ENCODE measurements at places on chromosomes 6 and 20. TPM values are rescaled to one million over a fixed set of nuclear protein-coding genes. Genes with fewer than 3 reads are reported as not detected.

- DNase-seq: no peak
Measured at GRCh38 chr20:4685923-4686221, 35.8 kb upstream of the PRND start.

Gene SGK2
- 1.8 TPM for total RNA-seq

DNA sequence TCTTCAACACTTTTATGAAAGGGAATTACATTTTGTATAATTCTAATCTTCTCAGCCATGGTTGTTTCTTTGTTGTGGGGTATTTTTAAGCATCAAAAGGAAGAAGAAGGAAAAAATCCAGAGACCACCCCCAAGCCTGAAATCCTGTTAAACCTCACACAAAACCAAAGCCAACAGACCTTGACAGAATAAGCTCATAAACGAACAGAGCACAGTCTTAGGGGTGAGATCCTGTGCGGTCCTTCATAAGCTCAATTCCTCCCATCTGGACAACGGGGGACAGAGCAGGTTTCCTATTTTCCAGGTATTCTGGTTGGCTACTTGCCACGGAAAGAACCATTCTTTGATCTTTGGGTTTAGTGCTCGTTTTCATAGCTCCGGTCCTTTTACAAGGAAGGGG is 151.3 kb upstream of the SULF2 start:
- no peak for DNase-seq

Gene TRAM2
- total RNA-seq: 9.5 TPM

GRCh38 chr6:28941684-28942448 is 18.1 kb upstream of the TRIM27 start:
- no peak for DNase-seq

- DNase-seq: no peak
Measured at GRCh38 chr20:49161428-49162152, 26.5 kb downstream of the STAU1 start.

DNA sequence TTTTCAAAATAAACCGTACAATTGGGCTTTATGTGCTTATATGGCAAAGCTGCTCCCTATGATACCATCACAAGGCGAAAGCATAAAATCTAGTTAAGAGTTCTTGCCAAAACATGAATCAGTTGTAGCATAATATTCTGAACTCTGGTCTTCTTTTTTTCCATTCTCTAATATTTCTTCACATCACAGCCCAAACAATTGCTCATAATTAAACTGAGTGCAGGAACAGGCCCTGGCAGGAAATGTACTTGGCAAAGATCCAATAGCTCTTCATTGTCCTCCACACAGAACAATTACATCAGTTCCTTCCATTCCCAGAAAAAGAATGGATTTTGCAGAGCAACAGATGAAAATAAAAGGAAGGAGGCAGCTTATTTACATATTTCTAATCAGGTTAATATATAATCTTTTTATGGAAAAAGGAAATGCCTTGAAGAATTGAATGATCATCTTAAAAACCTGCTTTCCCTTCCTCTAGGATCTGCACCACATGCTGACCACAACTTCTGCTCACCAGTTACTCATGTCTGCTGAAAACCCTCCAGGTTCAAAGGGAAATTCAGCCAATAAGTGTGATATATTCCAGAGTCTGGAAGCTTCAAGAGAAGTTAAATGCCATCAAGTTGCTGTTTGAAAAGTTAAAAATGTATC is 123.3 kb upstream of the COL21A1 start:
- DNase-seq: no peak

DNA sequence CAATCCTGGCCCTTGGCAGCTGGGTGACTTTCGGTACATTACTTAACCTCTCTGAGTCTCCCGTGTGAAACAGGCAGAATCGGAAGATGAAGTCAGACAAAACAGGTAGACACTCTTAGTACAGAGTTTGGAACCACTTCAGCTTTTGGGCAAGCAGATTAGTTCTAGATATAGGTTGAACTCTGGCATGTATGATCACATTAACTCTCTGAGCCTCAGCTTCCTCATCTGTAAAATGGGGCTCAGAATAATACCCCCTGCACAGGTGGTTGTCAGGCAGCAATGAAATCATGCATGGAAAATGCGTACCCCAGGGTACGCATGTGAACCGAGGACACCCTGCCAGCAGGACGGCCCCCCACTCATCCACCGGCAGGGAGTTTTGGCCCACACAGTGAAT is 87.7 kb downstream of the KCNB1 start:
- no peak for DNase-seq

Gene NHLRC1
- 1.2 TPM for total RNA-seq

Gene SS18L1
- 19.2 TPM for total RNA-seq

- DNase-seq: no peak
Measured at GRCh38 chr20:29443819-29444218, 1813.6 kb upstream of the DEFB115 start.

DNA sequence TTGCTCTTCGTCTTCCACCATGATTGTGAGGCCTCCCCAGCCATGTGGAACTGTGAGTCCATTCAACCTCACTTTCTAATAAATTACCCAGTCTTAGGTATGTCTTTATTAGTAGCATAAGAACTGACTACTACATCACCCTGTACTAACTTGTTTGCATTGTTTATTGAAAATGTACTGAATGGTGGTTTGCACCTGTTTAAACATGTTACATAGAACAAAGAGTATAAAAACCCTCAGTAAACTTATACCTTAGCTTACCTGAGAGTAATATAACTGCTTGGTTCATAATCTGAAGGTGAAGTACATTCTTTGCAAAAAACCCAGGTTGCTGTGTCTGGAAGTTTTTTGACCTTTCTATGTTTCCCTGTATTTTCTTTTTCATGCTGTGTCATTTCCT is 777.8 kb downstream of the TBC1D32 start:
- DNase-seq: no peak

DNA sequence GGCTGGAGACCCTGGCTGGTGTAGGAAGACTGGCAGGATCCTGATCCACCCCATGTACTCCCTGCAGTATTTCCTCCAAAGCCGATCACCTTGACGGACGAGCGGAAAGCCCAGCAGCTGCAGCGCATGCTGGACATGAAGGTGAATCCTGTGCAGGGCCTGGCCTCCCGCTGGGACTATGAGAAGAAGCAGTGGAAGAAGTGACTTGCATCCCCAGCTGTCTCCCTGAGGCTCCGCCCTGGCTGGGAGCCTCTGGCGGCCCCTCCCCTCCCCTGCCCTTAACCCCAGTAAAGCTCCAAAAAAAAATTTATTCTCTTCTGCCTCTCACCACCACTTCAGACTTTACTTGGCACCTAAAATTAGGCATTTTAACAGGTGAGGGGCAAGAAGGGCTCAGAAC is 7.0 kb downstream of the COX4I2 start:
- DNase-seq: no peak

DNA sequence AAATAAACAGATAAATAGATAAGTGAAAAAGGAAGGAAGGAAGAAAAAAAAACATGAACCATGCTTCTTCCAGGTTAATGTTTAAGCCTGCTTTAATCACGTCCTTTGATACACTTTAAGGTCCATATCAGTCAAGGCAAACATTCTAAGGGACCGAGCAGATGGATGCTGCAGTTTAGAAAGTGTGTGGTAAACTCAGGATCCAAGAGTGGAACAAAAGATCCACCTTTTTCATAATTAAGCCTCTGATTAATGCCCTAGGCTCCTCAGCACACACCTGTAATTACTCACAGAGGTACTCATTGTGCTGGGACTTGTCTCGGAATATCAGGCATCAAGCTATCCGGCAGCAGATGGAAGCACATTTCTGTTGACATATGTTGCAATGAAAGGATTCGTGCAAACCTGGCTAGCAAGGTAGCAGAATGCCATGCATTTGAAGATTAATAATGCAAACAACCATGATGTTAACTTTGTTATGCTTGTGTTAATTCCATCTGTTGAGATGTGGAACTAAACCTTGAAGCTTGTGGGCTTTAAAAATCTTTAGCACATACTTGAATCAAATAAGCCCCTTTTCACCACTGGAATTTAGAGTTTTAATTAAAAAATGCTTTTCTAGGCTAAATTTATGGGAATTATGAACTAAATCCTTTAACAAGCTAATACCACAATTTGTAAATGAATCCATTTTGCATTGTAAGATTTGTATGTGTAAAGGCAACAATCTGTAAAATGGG is 163.7 kb downstream of the RALGAPA2 start:
- DNase-seq: no peak

GRCh38 chr6:87110636-87111035 is 15.7 kb upstream of the CGA start:
- no peak for DNase-seq

- DNase-seq: no peak
Measured at GRCh38 chr6:137950581-137950980, 83.5 kb downstream of the TNFAIP3 start.
